ENCODE measurements at places on chromosomes 11 and 22.

DNA sequence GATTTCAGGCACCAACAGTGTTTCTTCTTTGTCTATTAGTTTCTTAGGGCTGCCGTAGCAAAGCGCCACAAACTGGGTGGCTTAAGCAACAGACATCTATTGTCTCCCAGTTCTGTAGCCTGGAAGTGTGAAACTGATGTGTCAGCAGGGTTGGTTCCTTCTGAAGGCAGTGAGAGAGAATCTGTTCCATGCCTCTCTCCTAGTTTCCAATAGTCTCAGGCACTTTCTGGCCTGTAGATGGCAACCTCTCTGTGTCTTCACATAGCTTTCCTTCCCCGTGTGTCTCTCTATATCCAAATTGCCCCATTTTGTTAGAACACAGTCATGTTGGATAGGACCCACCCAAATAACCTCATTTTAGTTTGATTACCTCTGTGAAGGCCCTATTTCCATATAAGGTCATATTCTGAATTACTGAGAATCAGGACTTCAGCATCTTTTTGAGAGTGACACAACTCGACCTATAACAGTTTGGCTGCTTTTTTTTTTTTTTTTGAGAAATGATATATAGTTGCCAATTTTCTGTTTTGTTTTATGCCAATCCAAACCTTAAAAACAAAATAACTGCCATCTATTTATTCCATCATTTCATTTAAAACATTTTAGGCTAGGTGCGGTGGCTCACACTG, 108.2 kb downstream of the SLC36A4 start:
- no peak for DNase-seq

DNA sequence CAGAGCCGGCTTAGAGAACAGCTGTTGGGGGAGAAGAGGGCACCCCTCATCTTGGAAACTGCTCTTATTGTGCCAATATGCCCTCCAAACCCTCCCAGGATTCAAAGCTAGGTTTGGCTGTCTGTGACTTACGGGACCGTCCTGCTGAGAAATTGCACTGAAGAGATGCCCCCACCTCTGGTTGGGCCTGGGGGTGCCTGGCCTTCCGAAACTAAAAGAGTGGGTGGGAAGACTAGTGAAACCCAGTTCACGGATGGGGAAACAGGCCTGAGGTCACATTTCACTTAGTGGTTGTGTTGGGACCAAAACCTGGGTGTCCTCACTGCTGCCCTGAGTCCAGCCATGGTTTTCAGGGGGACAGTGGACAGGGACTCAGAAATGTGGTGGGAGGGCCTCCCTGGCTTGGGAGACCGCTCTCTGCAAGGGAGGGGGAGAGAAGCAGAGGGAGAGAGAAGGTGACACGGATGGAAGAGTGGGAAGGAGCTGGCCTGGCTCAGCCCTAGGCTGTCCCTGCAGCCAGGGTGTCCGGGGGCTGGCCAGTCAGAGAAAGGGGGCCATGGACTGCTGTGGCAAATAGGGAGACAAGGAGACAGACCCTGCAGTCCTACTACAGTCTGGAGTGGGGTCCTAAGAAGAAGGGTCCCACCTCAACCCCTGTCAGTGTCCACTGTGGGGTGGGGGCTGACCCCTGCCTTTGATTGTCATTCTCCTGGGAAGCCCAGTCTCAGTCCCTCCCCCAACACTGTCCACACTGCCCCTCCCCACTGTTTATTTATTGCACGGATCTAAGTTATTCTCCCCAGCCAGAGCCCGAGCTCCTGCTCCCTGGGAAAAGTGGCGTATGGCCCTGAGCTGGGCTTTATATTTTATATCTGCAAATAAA, 13.6 kb downstream of the MAFF start:
- no peak for DNase-seq

DNA sequence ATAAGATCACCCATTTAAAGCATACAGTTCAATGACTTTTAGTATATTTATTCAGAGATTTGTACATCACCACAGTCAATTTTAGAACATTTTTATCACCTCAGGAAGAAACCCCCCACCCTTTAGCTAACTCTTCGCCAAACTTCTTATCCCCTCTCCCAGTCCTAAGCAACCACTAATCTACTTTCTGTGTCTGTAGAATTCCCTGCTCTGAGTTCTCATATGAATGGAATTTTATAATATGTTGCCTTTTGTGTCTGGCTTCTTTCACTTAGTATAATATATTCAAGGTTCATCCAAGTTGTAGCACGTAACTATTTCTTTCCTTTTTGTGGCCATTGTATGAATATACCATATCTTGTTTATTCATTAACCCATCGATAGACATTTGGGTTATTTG, 3.6 kb downstream of the ANKRD13D start:
- no peak for DNase-seq

- no peak for DNase-seq
Measured at GRCh38 chr11:70643642-70644041, 245.3 kb downstream of the CTTN start.

- DNase-seq, result no peak
Measured at GRCh38 chr11:8956860-8957259, 7.4 kb downstream of the TMEM9B start.

DNA sequence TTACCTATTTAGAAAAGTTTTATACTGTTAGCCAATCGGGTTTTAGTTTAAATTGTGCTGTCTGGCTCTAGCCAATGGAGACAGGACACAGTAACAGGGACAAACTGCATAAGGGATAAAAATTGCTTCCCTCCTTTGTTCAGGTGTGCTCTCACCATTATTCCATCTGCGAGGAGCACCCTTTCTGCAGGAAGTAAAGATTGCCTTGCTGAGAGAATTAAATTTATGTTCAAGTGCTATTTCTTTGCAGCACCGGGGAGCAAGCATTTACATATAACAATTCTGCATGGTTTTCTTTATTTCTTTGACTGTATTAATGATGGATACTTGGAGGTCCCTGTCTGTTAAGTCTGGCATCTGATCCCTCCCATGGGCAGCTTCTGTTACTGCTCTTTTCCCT, 80.5 kb downstream of the BRD1 start:
- no peak for DNase-seq

DNA sequence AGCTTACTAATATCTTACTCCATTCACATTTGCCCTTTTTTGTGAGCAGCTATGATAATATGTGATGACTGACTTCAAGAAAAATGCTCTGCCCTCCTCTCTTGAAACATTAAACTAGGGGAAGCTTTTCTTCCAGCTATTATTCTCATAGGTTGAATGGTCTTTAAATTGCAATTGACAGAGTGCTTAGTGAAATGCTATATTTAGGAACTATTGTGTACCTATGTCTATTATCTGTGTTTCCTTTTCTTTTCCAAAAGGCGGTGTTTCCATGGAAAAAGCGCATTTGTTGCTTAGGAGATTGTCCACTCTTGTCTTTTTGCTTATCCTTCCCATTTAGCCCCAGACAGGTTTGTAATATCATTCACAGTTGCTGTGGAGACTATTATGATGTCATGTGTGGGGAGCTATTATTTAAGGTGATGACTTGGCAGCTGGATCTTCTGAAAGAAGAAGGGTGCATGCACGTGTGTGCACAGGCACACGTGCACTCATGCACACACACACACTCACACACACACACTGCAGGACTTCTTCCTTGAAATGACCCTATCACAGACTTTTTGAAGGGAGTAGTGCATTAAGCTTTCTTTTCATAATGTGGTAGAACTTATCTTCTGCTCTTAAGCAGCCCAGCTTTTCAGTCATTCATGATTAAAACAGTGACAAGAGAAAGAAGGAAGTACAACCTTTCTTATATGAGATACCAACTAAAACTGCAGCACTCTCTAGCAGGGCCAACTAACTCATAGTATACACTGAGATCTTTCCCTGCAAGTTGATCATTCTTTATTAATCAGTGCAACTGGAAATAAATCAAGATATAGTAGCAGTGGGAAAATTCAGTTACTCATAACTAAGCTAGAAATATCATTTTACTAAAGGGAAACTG, 340.8 kb upstream of the MTNR1B start:
- DNase-seq, result no peak

- DNase-seq, result no peak
Measured at GRCh38 chr11:76834151-76834550, 26.6 kb upstream of the ACER3 start.

GRCh38 chr11:116773203-116774097, 663 bp upstream of the BUD13 start:
- DNase-seq, result no peak

DNA sequence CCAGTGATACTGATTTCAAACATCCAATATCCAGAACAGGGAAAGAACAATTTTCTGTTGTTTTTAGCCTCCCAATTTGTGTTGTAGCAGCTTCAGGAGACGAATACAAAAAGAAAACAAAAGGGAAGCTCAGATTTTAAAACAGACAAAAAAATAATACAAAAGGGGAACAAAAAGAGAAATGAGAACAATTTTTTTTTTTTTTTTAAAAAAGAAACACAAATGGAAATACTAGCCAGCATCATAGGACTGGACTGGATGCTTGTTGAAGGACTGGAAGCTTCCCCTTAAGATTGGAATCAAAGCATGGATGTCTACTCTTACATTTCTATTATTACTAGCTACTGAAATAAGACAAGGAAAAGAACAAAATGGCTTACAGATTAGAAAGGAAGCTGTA, 46.5 kb upstream of the SORL1 start:
- DNase-seq, result no peak

GRCh38 chr11:75200051-75200450, 40.5 kb upstream of the TPBGL start:
- DNase-seq, result no peak

DNA sequence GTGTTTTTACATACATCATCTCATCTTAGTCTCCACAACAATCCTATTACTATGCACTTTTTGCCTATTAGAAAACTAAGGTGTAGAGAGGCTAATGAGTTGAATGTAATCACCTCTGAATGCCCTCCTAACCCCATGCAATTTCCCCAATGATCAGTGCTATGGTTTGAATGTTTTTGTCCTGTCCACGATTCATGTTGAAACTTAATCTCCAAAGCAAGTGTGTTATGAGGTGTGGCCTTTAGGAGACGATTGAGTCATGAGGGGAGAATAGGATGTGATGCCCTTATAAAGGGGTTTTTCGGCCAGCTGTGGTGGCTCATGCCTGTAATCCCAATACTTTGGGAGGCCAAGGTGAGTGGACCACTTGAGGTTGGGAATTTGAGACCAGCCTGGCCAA, 2.0 kb upstream of the CCDC73 start:
- DNase-seq, result no peak

DNA sequence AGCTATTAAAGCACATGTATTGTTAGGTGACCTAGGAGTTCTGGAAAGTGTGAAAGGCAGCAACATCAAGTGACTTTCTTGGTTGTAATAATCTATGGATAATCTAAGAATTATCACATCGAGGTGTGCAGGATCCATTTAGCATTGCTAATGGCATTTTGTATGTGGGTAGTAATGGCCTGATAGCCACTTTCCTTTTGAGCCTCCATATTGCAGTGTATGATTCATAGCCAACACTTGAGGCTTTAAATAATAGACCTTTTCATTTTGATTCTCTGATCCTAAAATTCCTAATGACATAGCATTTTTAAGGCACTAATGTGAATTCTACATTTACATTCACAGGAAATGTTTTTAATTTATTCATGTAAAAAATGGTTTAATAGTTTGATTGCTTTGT, 759.4 kb downstream of the NELL1 start:
- DNase-seq, result no peak

GRCh38 chr11:68090706-68091105, 30.5 kb downstream of the CHKA start:
- DNase-seq, result no peak

- DNase-seq, result no peak
Measured at GRCh38 chr11:123584186-123584585, 70.2 kb downstream of the SCN3B start.

- DNase-seq, result no peak
Measured at GRCh38 chr11:44949160-44950030, 1.3 kb downstream of the TP53I11 start.

GRCh38 chr22:35380537-35381423, at the start of gene HMOX1:
Gene HMOX1 (plus strand): TSS chr22:35381096. CDS start chr22:35381174, 78 bp downstream.
- peak; percentile 15 for DNase-seq

GRCh38 chr11:104011044-104011443, 25.4 kb upstream of the DDI1 start:
- no peak for DNase-seq

GRCh38 chr11:8389029-8389996, 125.6 kb upstream of the LMO1 start:
- no peak for DNase-seq

DNA sequence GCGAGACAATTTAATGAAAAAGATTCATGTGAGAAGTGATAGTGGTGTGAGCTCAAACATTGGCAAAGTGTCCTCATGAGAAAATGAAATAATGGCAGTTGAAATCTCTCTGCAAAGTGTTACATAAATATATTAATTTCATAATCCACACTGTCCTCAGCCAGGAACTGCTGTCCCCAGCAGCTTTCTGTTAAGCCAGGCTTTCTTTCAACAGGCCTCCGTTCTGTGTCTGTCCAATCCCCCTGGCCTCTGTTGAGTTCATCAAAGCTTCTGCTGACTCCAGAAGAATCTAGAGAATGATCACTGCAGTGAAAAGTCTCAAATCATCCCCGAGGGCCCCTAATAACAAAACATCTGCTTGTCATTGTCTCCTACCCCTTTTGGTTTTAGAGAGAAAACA, 10.0 kb upstream of the ASCC2 start:
- no peak for DNase-seq

DNA sequence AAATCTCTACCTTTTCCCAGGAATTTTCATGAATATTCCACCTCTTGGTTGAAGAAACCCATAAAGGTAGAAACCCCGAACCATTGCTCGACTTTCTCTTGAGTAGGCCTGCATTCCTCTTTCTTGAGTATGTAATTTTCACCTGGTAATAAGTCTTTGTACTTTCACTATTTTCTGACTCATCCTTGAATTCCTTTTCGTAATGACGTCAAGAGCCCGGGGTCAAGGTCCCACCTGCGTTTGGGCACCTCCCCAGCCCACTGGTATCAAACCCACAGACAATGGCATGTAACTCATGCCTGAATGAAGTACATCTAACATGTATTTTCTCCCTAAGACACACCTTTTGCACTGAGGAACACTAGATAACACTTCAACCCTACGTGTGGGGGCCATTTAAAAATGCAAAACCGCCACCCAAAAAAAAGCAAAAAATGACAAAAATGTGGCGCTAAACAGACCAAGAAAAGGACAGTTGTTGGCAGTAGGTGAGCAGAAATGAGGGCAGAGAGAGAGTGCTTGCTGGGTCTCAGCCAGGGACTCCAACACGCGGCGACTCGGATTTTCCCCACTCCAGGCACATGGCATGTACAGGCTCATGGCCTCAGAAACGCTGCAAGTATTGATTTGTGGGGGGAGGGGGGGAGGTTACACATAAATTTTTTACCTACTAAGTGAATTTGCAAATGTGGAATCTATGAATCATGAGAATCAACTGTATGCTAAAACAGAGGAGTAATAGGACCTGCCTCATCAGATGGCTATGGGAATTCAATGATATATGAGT, 4.1 kb upstream of the C11orf24 start:
- DNase-seq, result no peak

- no peak for DNase-seq
Measured at GRCh38 chr11:114172871-114173444, 113.4 kb downstream of the ZBTB16 start.

DNA sequence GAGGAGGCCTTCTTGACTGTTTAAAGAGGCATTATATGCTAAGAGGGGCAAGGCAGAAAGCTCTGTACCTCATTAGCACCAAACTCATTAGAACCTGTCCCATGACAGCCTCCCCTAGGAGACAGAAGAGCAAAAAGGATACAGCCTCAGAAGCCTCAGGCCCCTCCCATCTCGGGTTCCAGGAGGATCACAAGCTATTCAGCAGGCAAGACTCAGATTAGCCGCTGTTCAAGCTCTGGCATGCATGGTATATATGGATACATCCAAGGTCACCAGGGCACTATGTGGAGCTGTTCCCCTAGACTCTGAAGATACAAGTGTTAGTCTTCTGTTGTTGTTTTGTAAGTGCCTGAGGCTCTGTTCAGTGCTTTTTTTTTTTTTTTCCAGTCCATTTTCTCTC, 32.1 kb downstream of the ATXN10 start:
- no peak for DNase-seq

All from activated CD4-positive, alpha-beta T cell treated with anti-CD3 and anti-CD28 coated beads for 1 hour (primary cell).